GM23248 (cell line): ENCODE measurements at places on chromosomes 3 and 15.

DNA sequence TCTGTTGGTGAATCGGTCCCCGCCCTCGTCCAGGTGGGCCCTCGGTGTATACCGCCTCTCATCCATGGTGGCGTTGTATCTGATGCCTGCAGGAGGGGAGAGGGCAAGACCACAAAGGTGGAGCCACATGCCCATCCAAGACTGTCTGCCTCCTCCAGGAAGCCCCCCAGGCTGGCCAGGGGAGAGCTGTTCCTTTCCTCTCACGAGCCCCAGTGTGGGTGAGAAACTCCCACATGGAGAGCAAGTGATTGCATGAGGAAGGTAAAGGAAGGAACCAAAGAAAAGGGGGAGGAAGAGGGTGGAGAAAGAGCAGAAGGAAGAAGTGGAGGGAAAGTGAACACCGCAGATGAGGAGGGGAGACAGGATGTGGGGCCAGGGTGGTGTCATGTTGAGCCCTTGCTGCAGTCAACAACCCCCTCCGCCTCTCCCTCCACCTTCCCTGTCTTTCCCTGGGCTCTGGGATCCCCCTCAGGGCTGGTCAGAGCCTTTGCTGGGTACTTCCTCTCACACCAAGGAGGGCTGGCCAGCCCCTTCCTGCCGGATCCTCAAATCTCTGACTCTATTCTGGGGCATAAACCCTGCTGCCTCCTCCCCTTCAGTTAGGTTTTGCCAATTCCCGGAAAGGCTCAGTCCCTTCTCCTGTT lies 49.3 kb downstream of the FEM1B start:
- DNase-seq = no peak

GRCh38 chr3:166957121-166957520 lies 423.0 kb downstream of the ZBBX start:
- no peak for DNase-seq

GRCh38 chr3:49098429-49098828 lies 4.6 kb upstream of the QRICH1 start:
- peak; percentile 12 for DNase-seq

GRCh38 chr3:43582866-43583265 lies 38.9 kb downstream of the ANO10 start:
- peak; percentile 7 for DNase-seq

DNA sequence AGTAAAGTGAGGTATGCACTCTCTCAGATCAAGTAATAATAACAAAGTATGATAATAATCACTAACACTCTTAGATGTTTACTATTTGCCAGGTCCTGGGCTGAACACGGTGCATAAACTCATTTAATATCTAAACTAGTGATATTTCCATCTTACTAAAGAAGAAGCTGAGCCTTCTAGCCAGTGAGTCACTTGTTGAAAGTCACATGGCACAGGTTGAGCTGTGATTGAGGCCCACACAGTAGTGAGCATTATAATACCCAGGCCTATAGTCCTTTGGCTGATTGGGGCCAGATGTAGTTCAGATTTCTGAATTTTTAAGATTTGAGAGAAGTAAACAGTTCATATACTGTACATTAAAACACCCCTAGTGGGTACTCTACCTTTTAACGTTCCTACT lies 93.2 kb upstream of the CCDC80 start:
- peak; percentile 60 for DNase-seq

GRCh38 chr3:4633078-4634004 lies 140.2 kb downstream of the ITPR1 start:
- DNase-seq = peak; percentile 74

DNA sequence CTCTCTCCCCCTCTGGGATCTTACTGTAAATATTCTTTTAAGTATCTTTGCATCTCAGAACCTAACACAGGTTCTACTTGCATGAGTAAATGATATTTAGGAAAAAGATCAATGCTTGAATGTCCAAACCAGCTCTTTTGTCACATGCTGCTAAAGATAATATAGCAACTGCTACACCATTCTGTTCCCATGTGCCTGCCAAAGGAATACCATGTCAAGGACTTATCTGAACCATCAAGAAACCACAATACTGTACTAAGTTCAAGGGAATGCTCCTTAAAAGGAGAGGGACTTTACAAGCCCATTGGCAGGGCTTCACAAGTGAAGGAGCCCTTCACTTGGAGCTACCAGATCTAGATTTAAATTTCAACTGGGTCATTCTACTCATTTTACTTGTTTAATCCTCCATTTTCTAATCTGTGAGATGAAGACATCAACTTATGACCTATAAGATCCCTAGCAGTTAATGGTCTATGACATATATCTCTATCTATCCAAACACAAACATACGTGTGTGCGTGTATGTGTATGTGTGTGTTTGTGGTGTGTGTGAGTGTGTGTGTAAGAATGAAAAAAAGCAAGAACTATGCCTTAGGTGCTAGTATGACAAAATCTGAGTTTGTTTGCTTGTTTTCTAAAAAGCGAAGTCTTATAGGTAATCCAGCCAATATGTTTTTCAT lies 13.0 kb upstream of the SEC62 start:
- DNase-seq = no peak
